ENCODE measurements at places on chromosomes 2 and 18.

- no peak for DNase-seq
Measured at GRCh38 chr18:54888933-54889332, 60.7 kb downstream of the RAB27B start.

DNA sequence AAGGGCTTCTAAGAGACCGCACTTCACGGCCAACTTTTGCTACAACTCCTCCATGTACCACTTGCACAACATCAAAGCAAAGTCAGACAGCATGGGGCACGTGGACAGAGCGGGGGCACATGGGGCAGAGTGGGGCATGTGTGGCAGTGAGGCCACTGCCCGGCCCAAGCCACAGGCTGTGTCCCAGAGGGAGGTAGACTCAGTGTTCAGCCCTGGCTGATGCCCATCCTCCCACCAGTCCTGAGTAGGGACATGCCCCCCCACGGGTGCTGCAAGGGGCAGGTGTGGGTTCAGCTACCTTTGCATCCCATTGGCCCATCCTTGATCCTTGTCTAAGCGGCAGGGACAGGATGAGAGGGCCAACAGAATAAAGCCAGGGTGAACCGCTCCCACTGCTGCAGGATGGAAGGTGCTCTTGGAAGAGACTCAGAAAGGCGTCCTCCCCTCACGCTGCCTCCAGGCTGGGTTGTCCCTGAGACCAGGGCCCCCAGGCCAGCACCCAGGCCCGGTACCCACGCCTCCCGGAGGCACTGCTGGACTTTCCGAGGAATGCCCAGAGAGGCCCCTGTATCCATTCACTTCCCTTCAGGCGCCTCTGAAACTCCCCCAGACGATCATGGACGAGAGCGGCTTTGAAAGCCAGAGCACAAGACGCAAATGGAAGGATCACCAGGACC, 218.2 kb downstream of the NDUFA10 start:
- no peak for DNase-seq

GRCh38 chr2:124566518-124566970, 541.5 kb downstream of the CNTNAP5 start:
- DNase-seq = no peak

- no peak for DNase-seq
Measured at GRCh38 chr18:63301434-63301833, 18.1 kb downstream of the BCL2 start.

DNA sequence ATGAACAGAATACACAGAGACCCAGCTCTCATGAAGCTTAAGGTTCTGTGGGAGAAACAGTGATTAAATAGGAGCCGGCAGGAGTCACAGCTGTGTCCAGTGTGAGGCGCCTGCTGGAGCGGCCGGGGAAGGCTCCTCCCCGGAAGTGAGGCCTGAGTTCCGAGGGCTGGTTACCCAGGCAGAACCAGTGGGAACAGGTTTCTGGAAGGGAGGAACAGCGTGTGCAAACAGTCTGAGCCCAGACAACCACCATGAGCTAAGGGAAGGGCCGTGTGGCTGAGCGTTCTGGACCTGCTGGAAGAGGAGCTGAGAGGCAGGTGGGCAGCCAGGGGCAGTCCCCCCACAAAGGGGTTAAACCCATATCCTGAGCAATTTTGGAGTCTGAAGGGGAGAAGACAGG, 26.0 kb upstream of the NPAS2 start:
- no peak for DNase-seq

DNA sequence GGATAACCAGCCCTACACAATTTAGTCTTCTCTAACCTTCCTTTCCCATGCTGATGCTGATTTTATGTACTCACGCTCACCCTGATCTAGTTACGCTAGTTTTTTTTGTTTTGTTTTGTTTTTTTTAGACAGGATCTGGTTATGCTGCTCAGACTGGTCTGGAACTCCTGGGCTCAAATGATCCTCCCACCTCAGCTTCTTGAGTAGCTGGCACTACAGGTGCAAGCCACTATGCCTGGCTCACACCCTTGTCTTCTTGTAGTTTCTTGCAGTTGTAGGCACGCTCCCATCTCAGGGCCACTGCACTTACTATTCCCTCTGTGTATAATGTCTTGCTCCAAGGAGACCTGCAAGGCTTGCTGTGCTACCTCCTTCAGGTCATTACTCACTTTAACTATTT, 6.2 kb downstream of the PELI1 start:
- DNase-seq = no peak

GRCh38 chr2:133561045-133561852, 7.0 kb downstream of the NCKAP5 start:
- no peak for DNase-seq

- no peak for DNase-seq
Measured at GRCh38 chr2:179701524-179702110, 159.8 kb downstream of the ZNF385B start.

- peak; percentile 20 for DNase-seq
Measured at GRCh38 chr2:6866275-6866671, 566 bp upstream of the CMPK2 start.

DNA sequence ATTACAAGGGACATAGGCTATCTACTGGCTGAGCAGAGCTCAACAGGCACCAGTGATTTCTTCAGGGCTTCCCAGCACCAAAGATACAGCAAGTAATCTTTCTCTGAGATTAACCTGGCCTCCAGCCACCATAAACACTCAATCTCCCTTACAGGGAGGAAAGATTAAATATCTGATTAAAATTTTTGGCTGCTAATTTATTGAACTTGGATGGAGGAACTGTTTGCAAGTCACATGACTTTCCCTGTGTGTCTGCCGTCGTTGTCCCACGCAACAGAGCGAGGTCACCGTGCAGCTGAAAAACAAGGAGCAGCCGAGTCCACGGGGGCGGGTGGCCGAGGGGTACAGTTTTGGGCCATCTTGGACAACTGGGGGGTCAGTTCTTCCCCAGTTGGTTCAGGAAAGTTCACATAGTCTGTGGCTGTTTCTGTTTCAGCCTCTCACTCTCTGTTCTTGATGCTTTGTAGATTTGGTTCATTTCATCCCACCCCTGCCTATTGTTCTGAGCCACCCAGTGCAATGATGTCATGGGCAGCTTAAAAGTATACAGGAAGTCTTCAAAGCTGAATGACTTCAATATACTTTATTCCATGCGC, 186.8 kb upstream of the CTAGE1 start:
- DNase-seq = no peak

GRCh38 chr18:26185267-26185666, 41.0 kb upstream of the TAF4B start:
- no peak for DNase-seq

DNA sequence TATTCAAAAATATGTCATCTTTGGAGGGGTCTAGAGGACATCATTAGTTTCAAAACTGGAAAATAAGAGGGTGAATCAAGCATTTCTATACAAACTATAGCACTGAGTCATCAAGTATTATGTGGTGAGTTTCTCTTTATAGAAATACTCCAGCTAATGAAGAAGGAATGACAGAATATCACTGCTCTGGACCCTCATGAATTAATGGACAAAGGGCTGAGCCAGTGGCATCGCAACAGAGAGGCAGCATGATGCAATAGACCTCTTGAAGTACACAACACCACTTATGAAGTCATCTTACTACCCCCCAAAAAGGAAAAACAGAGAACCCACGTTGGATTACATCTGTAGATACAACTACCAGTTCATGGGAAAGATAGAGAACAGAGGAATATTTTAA, 27.4 kb upstream of the EIF2AK3 start:
- DNase-seq = no peak

GRCh38 chr2:240894006-240894405, 1.9 kb downstream of the MAB21L4 start:
- DNase-seq = no peak

DNA sequence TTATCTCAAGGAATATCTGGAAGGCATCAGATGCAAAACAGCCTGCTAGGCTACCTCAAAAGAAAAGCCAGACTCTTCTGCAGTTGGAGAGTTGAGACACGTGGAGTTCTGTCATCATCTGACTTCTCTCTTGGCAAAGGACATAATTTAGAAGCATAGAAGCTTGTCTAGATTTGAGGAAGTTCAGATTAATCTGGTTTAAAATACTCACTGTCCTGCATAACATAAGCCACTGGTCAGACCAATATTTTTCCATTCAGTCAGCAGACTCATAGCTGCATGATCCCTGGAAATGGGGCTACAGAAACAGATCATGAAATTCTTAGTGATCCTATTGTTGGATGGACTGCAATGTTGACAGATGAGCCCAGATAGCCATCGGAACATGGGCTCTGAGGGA, 349.0 kb downstream of the TXNL1 start:
- no peak for DNase-seq

DNA sequence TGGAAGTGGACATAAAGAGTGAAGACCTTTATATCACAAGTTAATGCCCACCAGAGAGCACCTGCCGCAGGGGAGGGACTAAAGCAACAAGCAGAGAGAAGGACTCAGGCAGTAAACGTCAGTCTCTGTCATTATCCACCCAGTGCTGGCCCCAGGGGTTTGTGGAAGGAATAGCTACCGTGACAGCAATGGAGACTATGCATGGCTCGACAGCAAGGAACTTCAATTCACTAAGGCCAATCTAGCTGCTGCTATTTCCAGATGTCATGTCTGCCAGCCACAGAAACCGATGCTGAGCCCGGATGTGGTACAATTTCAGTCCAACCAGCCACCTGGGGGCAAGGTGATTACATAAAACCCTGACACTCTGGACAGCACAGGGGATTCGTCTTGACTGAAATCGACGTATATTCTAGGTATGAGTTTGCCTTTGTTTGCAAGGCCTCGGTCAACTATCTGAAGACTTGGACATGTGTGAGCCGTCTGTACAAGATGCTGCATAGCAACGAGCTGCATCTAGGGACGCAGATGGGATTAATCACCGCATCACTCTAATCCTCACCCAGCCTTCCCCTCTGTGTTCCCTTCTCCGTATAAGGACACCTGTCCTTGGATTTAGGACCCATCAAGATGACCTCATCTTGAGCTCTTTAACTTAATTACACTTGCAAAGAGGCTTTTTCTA, 154.1 kb upstream of the SH3BP4 start:
- DNase-seq = no peak

DNA sequence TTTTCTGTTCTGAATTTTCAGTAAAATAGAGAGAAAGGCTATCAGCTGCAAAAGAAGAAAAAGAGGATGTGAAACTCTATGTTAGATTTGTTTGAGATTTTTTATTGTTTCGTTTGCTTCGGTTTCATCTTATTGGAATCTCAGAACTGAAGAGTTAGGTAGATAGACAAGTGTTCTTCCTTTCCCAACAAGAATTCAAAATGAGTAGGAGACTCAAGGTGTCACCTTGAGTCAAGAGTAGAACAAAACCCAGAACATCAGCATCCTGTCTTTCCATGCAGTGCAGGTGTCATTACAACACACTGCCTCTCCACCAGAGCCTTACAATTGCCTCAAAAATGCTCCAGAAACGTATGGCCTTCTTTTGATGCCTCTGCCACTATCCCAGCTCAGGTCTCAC, 21.1 kb downstream of the NBAS start:
- DNase-seq = no peak

- DNase-seq = no peak
Measured at GRCh38 chr18:3607309-3608098, 157.5 kb downstream of the TGIF1 start.

DNA sequence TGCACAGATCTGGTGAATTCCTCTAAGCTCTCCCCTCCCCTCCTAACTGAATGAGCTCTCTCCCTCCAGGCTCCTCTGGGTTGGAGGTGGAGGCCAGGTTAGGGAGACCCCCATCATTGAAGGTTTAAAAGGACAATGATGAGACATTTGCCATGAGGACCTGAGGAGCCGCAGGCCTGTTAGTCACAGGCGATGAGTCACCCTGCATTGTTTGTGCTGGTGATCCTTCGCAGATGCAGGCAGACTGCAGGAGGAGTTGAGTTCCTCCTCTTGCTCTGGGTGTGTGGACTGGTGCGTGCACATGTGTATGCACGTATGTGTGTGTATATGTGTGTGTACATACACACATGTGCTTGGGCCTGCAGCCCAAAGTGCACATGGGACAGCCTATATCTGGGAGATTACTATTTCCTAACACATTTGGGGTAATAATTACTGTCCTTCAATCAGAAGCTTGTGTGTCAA, 42.0 kb downstream of the MCFD2 start:
- DNase-seq = peak; percentile 93

- DNase-seq = no peak
Measured at GRCh38 chr2:138630164-138630563, 128.6 kb downstream of the SPOPL start.

DNA sequence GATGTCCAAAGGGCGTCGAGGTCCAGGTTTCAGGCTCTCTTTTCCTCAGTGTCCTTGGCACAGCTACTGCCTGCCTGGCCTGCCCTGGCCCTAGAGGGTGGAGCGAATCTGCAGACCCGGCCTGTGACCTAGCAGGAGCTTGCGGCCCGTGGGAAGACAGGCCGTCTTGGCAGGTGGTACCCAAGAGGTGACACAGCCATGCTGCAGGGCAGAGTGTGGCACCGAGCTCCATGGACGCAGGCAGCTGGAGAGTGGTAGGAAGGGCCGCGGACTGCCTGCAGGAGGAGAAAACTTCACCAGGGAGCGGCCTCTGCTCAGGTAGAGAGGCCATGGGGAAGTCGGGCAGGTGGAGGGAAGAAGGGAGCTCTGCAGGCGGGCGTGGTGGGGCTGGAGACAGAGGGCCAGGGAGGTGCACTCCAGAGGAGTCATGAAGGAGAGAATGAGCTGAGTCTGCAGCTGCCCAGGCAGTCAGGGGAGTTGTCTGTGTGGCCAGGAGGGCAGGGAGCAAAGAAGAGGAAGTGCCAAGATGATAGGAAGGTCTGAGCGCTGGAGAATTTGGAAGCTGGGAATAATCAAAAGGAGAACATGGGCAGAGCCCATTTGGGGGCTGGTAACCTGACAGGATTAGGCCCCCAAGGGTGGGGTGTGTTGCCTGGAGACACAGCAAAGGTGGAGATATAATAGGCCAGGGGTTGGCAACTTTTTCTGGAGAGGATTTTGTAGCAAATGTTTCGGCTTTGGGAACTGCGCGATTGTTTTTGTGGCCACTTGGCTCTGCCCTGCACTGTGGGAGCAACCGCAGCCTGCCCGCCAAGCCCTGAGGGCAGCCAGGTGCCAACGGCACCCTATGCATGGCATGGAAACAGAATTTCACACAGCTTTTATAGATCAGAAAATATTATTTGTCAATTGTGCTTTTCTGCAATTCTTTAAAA, 154.4 kb upstream of the PXDN start:
- DNase-seq = no peak

DNA sequence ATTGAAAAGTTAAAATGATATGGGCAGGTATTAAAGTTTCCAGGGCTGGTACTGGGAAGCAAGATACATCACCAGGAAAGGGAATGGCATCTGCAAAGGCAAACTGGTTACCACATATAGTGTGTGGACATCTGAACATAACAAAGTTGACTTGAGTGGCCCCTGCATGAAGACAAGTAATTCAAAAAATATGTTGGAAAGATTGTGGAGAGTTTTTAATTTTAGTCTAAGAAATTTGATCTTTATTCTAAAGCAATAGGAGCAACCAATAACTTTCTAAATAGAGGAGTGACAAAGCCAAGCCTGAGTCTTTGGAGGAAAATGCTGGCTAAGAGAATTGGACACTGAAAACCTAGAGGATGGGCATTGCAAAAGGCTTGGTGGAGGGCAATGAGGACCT, 278.2 kb downstream of the ALK start:
- DNase-seq = no peak
